ENCODE measurements at places on chromosomes 7 and 10.

GRCh38 chr10:94300042-94300441, 62.7 kb downstream of the NOC3L start:
- no peak for DNase-seq

DNA sequence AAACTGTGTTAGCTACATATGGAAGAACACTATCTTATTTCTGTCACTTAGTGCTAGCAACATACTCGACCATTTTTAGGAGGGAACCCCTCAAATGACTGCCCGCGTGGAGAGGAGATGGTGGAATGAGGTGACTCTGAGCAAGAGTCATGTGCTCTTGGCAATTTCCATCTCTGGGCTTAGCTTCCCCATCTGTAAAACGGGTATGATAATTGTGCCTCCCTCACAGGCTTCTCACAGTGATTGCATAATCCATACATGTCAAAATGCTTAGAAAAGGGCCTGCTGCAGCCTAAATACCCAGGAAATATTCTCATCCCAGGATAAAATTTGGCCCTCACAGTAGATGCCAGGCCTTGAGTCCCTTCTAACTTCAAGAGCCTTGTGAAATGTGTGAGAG, 86.6 kb downstream of the WDFY4 start:
- no peak for DNase-seq

GRCh38 chr7:8637322-8637721, 203.9 kb downstream of the NXPH1 start:
- no peak for DNase-seq

GRCh38 chr7:121366852-121367431, 29.2 kb downstream of the FAM3C start:
- DNase-seq, result no peak
